ENCODE measurements at places on chromosomes 7 and 10.

- no peak for DNase-seq
These were observed 269 bp downstream of the CALD1 start for GRCh38 chr7:134779741-134780065.

- DNase-seq, result no peak
These were observed 348.1 kb downstream of the TFEC start for GRCh38 chr7:115682507-115682906.

- no peak for DNase-seq
These were observed 228.9 kb upstream of the TCF7L2 start for GRCh38 chr10:112721080-112721698.

DNA sequence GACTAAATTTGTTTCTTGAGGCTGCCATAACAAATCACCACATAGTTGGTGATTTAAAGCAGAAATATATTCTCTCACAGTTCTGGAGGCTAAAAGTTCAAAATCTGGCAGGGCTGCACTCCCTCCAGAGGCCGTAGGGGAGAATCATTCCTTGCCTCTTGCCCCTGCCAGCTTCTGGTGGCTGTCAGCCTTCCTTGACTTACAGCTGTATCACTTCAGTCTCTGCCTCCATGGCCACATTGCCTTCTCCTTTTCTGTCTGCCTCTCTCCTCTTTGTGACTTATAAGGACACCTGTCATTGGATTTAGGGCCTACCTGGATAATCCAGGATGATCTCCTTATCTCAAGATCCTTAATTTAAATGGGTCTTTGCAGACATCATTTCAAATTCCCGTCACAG is 5.8 kb upstream of the LRRC4 start:
- DNase-seq, result no peak

DNA sequence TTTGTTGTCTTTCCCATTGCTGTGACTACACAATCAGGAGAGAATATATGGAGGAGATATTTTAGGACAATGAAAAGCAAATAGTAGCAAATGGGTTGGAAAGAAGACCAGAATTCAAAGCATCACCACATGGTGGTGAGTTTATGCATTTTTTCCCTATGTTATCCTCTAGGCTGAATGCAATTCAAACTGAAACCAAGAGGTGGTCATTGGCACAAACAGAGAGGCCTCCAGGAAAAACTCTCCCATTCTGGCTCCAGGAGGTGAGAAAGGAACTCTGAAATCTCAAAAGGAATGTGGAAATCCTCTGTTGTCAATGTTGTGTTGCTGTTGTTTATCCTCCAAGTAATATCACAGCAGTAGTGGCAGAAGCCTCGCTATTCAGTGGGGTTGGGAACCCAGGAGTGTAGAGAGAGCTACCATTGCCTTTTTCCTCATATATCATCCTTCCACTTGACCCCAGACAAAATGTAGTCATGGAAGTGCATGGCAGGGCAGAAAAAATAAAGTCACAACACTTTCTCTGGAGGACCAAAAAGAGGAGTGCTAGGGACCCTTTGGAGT is 819.1 kb downstream of the GRID1 start:
- DNase-seq, result no peak

DNA sequence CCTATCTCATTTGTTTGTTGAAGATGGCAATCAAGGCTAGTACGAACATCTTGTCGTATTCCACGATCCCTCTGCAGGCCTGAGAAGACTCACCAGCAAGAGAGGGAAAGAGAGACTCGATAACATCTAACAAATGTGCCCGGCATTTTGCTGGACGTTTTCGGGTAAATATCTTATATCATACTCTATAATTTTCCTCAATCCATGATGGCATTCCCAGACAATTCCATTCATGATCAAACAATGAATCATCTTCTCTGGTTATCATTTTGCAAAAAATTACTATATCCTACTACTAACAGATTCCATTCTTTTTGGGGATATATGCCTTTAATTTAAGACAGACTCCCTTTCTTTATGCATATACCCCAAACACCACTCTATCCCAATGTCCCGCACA is 118.1 kb downstream of the TYW1B start:
- no peak for DNase-seq

DNA sequence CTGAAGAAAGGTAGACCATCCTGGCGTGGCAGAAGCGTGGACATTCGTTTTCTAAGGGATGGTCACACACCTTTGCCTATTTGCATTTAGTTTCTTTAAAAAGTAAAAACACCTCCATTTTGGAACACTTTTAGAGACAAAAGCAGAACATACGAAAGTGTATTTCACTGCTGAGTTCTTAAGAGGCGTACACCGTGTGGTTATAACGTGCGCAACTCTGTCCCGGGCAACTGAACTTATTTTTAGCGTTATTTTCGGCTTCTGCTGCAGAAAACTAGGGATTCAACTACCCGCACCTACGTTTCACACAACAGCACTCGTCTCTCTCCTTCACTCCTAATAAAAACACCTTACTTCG is 557 bp upstream of the LSM8 start:
- DNase-seq, result no peak

- no peak for DNase-seq
These were observed 34.3 kb downstream of the ABLIM1 start for GRCh38 chr10:114623661-114624294.

DNA sequence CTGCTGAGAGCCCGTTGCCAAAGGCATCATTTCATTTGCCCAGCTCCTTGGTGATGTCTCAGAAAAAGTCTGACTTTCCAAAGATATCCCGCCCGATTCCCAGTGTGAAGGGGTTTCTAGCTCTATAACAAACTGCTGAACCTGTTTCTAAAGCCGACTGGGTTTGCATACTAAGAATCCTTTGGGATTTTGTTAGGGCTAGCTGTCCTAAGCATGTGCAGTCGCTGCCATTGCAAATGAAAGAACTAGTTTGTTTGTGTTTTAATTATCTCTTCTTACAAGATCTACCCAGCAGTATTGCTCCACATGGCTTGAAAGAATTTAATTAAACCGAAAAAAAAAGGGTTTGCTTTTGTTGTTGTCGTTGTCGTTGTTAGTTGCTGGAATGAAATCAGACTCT is 476.6 kb downstream of the GATA3 start:
- DNase-seq, result no peak

GRCh38 chr7:156487811-156488533 is 152.6 kb upstream of the RNF32 start:
- DNase-seq, result no peak
